Right lung (tissue), 10 donors: ENCODE measurements at places on chromosomes 7 and 10. TPM values are rescaled to one million over a fixed set of nuclear protein-coding genes. Genes with fewer than 3 reads are reported as not detected.

- DNase-seq, result no peak
These were observed 27.1 kb upstream of the CD36 start for GRCh38 chr7:80611353-80611752.

- DNase-seq, result no peak
These were observed 137.3 kb upstream of the AGR3 start for GRCh38 chr7:17019106-17019505.

DNA sequence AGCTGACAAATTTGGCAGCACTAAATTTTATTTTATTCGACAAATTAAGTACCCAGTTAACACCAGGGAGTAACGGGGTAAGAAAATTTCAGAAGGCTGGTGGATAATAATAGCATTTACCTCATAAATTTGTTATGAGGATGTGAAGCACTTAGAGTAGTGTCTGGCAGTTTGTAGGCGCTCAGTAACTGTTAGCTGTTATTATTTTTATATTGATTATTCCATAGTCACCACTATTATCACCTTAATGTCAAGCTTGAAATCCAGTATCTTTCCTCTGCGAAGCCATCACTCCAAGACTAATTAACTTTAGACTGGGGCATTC is 563 bp upstream of the COA1 start:
- no peak for DNase-seq

DNA sequence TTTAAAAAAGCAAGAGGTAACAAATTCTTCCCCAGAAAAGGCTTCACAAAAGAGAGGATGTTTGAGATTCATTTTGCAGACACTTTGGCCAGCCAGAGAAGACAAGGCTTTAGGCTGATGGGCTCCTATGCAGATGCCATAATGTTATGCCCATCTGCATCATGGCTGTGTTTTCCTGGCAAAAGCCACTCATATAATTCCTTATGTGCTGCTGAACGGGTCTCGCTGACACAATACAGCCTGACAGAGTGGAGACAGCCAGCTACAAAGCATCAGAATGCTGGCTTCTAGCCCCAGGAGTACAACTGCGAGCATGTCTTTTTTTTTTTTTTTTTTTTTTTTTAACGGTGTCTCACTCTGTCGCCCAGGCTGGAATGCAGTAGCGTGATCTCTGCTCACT is 1157.4 kb upstream of the AUTS2 start:
- DNase-seq, result peak; percentile 42

DNA sequence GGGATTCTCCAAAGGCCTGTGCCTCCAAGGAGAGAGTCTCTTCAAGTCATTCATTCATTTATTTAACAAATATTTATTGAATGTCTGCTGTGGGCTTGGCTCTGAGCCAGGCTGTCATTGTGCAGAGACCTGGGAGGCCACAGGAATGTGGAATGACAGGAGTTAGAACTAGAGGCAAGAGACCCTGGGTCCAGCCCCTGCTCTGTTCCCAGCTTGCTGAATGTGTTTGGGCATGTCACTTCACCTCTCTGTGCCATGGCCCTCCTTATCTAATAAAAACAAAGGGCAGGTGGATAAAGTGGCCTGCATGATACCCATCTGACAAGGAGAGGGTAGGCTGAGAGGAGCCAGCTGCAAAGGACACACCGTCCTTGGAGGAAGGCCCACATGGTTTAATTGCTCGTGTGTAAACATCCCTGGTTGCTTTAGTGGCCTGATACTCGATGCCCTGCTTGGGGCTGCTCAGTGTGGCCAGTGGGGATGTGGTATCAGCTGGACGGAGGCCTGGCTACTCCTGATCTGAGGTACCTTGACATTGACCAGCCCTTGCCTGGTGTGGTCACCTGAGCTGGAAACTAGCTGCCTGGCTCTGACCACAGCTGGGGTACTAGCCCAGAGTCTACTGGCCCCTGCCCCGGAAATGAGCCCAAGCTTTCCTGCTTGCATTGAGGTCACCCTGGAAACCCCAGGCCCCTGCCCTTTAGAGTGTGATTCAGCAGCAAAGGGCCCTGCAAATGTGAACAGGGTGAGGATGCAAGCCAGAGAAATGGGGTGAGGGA is 116.2 kb downstream of the CDH23 start:
- DNase-seq, result peak; percentile 38

DNA sequence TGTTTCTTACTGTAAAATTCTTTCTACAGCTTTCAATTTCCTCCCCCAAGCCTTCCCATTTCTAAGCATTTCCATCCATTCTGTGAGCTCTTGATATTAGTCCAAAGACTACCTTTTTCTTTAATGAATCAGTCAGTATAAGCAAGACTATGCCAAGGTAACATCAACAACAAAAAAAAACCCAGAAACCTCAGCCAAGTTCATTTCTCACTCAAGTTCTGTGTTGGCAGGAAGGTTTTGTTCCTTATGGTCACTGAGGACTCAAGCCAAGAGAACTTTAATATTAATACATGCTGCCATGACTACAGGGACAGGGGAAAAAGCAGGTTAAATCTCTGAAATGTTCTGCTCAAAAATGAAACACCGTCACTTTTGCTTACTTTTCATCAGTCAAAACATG is 621.2 kb upstream of the NRP1 start:
- no peak for DNase-seq

DNA sequence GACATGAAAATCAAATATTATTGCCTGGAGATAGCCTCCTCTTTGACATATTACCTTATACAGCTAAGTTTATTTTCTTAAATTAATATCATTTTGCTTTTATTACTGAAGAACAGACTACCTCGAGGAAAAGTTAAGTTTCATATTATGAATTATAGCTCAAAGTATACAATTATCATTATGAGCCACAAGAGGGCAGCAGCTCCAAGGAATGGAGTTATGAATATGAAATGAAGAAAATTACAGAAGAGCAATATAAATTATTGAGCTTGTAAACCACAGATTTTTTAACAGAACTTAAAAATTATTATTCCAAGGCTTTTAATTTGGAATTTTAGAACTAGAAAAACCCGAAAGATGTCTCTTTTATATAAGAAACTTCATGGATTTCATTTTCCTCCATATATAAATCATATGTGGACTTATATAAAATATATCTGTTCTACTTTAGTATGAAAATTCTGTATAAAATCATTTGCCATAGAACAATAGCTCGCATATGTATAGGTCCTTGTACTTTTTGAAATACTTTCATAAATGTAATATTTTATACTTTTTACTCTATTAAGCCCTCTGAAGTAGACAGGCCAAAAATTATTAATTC is 40.1 kb downstream of the IQUB start:
- peak; percentile 23 for DNase-seq

The FGL2 gene
- polyA plus RNA-seq, result 8.9 TPM
